ENCODE measurements at places on chromosomes 7 and 10.

- peak; percentile 34 for DNase-seq
Observed at GRCh38 chr7:155206318-155207020, 91.2 kb upstream of the INSIG1 start.

- no peak for DNase-seq
Observed at GRCh38 chr10:130515670-130516069, 379.5 kb downstream of the GLRX3 start.

DNA sequence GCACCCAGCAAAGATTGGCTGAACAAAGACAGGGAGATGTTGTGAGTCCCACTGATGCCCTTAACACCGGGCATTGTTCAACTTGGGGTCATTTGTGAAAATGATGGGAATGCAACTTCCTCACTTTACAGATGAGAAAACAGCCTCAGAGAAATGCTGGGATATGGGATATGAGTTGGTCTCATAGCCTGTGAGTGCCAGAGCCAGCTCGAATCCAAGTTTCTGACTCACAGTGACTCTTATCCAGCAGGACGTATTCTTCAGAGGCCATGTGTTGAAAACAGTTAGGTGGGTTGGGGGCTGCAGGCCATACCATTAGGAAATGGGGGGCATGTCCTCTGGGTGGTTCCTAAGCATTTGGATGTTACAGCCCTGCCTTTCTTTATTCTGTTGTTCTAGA is 45.2 kb downstream of the KIAA1217 start:
- no peak for DNase-seq

DNA sequence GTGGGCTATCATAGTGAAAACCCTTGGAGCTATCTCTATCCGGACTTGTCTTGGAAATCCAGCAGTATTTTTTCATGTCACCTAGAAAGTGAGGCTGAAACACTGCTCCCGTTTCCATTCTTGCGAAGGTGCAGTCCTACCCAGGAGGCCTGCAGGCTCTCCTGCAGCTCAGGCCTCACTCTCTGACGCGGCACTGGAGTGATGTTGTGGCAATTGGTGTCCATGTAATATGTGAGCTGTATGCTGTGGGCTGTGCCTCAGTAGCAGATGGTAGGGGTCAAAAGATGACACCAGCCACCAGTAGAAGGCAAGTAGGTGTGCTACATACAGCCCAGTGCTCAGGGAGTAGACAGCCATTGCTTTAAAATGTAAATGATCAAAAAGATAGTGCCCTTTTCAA is 28.1 kb upstream of the ZNF680 start:
- no peak for DNase-seq

DNA sequence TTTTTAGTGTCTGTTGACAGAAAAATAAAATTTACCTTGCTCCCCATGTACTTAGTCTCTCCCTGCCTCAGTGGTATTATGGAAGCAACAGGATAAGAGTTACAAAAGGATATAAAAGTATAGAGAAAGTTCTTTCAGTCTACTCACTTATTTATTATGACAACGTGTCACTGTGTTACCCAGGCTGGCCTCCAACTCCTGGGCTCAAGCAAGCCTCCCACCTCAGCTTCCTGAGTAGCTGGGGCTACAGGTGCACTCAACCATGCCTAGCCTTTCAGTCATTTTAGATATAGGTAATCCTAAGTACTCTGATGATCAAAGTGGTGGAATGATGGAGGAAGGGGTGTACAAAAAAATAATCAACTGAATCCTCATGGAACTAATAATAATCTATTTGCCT is 215.2 kb upstream of the MKLN1 start:
- DNase-seq = no peak

GRCh38 chr7:159095979-159096411 is 48.7 kb downstream of the VIPR2 start:
- peak; percentile 20 for DNase-seq

DNA sequence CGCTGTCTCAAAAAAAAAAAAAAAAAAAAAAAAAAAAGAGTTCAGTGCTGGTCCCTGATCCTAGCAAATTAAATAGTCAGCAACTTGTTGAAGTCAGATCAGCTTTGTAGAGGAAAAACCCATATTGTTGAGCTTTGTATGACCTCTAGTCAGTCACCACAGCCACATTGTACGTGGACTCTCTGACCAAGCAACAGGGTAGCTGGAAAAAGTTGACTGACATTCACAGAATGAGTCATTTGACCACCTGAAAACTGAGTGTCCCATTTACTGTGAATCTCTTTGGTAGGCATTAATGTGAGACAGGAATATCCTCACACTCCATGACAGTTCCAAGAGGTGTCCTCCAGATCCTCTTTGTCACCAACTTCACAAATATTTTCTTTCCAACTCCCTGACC is 371.1 kb downstream of the LRRTM3 start:
- DNase-seq = no peak

GRCh38 chr7:32881074-32881982 is 10.2 kb downstream of the KBTBD2 start:
- no peak for DNase-seq

DNA sequence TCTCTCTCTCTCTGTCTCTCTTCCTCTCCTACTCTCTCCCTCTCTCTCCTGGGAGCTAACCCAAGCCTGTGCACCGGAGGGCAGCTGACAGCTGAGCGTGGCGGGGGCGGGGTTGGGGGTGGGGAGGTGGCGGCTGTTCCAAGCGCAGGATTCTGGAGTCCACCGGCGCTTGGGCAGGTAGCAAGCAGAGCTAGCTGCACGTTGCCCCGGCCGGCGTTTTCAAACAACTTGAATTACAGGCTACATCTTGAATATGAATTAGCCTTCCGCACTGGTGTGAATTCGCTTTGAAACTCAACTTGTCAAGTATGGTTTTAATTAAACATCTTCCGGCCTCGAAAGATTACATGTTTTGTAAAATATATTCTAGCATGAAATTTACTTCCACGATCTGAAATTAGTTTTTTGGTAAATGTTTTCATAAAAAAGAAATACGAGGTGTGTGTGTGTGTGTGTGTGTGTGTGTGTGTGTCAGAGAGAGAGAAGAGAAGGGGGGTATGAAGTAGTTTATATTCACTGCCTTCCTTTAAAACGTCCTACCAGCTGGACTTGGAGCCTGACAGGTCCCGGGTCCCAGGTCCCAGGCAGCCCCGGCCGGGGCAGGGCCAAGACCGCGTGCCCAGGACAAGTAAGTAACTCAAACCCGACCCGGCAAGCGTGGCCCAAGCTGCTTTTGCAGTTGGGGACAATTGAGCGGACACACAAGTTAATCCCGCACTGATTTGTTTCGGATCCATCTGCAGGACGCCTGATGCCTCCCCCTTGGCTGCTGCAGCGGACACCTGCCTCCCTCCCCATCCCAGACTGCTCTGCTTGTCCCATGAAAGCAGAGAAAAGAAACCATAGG is 9.0 kb upstream of the DLX6 start:
- no peak for DNase-seq

DNA sequence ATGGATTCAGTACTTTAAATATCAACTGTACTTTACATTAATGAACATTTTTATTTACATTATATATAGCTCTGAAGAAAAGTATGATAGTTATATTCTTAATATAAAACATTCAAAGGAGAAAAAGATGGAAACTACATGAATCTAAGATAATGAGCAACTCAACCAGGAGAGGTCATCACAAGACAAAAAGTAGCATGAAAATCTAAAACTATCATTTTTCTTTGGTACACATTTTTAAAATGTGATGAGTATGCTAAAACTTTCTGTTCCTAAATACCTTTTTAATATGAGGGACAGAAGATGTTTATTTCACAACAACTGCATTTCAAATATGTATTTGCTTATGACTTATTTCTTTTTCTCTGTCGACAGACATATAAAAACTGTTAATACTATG is 2.4 kb downstream of the CNTNAP2 start:
- DNase-seq = no peak

GRCh38 chr10:4568731-4569130 is 257.3 kb upstream of the AKR1E2 start:
- no peak for DNase-seq

GRCh38 chr7:158975526-158976467 is 119.4 kb downstream of the DYNC2I1 start:
- DNase-seq = no peak

- no peak for DNase-seq
Observed at GRCh38 chr7:141263508-141263907, 189.6 kb downstream of the TMEM178B start.

GRCh38 chr10:8431511-8431910 is 377.0 kb downstream of the GATA3 start:
- peak; percentile 13 for DNase-seq

DNA sequence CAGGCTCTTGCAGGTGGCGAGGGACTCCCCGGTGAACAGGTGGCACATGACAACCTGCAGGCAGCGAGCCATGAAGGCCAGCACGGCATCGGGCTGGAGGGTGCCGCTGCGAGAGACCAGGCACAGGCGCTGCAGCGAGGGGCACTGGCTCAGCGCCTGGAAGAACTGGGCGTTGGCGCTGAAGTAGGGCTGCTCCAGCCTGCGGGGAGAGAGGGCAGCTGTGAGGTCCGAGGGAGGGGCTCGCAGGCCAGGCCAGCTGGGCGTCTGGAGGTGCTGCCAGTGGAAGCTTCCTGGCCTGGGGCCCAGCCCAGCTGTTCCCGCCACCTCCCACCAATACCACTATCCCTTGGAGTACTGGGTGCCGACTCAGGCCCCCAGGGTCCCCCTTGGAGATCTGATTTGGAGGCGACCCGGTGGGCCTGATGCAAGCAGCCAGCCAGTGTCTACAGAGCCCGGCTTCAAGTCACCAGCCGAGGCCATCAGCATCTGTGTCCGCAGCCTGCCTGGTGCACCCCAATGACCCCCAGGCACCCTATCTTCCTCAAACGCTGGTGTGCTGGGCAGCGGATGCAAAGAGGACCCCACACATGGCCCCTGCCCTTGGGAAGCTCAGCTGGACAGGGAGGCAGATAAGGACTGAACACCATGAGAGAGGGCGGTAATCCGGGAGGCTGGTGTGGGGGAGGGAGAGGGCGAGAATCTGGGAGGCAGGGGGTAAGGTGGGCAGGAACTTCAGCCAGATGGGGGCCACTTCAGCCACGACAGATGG is 67.8 kb upstream of the TNRC18 start:
- peak; percentile 55 for DNase-seq

GRCh38 chr7:132255115-132255797 is 321.0 kb downstream of the PLXNA4 start:
- DNase-seq = no peak

DNA sequence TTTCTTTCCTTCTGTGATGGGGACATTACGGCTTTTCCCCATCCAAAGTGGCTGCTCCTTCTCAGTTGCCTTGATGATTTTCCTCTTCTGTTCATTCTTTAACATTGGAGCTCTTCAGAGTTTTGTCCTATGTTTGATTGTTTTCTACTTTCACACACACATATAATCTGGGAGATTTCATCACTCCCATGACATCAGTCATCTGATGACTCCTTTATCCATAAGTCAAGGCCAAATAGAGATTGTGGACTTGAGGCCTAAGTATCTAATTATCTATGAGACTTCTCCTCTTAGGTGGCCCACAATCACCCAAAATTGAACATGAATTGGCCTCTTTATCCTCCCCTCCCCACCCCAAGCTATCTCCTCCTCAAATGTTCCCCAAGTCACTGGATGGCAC is 5.3 kb upstream of the COL1A2 start:
- no peak for DNase-seq

- DNase-seq = no peak
Observed at GRCh38 chr10:131174211-131174565, 137.3 kb downstream of the TCERG1L start.

DNA sequence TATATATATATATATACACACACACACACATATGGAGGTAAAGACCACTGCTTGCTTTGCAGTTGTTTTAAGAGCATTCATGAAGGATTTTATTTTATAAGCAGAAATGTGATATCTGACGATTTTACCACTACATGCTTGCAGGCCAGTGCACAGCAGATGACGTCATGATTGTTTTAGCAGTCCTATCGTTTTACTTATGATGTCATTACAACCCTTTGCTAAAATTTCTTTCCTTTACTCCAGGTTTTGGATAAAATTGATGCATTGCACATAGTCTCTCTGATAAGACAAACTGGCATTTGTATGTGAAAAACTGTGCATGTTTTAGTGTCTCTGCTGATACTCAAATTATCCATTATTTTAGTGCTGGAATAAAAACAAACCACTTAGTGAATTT is 9.2 kb downstream of the EGFR start:
- no peak for DNase-seq

- no peak for DNase-seq
Observed at GRCh38 chr10:127148066-127148932, 48.1 kb downstream of the INSYN2A start.

DNA sequence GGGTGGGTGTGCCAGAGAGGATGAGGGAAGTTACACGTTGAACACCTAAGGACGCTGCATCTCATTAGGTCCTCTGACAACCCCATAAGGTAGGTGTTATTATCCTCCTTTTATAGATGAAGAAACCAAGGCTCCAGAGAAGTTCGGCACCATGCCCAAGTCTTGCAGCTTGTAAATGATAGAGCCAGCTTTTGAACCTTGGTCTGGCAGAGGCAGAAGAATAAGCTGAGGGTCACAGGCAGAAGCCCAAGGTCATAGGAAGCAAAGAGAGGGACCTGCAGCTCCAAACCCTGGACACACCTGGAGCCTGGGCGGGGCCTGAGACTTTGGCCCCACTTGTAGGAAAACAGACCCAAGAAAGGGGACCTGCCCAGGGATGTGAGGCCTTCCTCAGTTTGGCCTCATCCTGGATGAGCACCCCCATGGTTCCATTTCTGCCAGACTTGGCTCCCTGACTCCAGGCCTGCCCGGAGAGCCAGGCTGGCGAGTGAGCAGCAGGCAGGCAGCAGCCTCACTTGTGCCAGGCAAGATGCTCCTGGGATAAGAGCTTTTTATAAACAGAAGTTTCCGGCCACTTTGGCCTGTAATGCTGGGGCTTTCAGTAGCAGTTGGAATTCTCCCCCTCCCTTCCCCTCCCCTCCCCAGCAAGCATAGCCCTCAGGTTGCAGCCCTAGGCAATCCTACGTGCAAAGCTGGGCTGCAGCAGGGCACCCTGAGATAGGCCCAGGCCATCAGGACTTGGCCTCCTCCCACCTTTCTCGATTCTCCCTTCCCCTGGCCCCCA is 2.4 kb downstream of the KCNH2 start:
- no peak for DNase-seq

- DNase-seq = no peak
Observed at GRCh38 chr10:17113346-17113745, 16.3 kb downstream of the CUBN start.

DNA sequence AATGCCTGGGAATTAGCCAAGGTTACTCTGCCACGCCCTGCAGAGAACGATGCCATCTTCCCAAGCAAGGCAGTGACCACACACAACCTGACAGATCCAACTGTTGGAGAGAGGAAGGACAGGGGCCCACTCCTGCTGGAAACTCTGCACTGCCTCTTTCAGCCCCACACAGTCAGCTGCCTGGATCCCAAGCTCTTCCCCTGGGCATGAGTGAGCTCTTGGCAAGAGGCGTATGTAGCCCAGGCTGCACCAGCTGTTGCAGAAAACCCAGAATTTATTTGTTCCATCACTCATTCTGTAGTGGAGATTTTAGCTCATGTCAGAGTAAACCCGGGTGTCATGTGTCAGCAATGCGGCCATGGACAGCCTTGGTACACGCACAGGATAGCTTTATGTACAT is 135.1 kb upstream of the TRIM24 start:
- no peak for DNase-seq

DNA sequence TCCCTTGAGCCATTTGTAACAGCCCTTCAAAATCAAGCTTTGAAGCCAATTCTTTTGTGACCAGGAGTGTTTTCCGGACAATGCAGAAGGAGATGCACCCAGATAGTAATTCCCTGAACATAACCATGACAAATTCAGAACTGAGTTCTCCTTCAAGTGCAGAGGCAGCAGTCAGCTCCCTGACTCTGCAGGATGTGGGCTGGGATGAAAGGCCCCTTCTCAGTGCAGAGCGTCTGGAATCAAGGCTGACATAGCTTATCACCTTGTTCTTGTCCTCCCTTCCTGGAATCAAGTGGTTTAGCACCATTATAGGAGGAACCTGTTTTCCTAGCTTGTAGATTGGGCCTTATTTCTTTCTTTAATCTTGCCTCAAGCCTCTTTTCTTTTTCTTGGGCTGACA is 143.4 kb downstream of the SORCS3 start:
- no peak for DNase-seq

Measured in stomach (tissue), 19 donors.